Activated T-helper 1 cell treated with Interleukin-2 at 50 U/mL for 16 hours (primary cell): ENCODE measurements at places on chromosomes 12 and 14.

DNA sequence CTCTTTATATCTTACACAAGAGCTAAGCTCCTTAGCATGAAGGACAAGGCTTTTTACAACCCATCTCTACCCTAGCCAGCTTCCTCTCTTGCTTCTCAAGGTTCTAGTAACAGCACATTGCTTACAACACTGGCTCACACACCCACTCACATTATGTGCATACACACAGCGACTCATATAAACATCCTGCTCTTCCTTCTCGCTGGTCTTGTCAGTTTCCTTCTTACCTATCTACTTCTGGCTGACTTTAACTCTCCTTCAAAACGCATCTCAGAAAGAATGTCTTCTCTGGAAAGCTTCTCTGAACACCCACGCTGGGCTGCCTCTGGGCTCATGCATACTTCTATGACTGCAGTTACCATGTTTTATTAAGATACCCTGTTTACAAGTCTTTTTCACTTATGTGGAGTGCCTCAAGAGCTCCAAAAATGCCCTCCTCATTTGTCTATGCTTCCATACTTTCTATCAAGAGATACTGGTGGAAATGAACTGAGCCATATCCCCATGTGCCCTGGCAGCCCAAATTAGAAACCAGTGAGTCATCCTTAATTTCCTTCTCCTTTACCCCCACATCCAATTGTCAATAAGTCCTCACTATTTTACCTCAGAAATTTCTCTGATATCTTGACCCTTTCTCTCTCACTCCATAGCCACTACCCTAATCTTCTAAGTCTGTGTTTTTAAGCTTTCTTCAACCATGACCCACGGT, 126.9 kb upstream of the KRAS start:
- no peak for DNase-seq

- no peak for DNase-seq
Observed at GRCh38 chr12:68497702-68498101, 113.0 kb upstream of the RAP1B start.

DNA sequence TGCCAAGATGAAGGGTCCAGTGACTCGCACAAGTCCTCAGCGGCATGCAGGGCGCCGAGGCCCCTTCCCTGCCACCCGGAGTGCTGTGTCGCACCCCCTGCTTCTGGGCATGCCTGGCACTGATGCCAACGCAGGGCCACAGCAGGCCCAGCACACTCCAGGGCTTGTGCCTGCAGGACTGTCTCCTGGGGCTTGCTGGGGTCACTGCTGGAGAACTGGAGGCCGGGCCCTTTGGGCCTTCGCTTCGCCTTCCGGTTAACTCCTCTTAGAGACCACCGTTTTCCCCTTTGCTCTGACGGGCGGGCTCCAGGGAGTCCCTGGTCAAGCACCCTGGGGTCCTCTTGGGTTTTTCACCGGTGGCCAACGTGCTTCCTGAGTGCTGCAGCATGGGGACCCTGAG, 79.6 kb downstream of the WDR20 start:
- no peak for DNase-seq

DNA sequence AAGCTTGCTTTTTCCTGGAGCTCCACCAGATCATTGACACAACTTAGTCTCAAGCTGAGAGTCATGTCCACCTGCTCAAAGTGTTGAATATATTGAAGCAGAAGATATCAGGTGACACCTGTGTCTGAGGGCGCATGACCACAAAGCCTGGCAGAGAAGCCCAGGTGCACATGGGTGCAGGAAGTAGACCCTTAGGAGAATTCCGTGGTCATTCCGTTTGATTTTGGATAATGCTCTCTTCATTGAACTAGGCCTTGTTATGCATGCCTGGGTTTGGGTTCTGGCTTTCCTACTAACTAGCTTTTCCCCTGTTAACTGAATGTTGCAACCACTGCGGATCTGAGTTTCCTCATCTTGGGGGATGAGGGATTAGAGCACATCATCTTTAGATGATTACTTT, 7.1 kb downstream of the ARHGDIB start:
- no peak for DNase-seq

DNA sequence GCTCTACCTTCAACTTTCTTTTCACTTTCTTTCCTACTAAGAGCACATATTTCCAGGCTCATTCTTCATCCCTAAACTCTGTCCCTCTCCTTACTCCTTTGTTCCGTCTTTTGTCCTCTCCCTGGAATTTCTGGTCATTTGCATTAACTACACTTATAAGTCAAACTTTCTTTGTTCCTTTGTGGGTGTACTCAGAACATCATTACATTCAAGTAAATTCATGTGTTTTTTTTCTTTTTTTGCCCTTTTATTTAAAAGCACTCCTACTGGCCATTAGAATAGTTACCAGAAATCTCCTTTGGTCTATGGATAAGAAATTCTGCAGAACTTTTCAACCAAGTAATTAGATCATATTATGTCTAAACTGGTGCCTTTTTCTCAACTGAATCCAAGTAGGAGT, 802.6 kb downstream of the DIO2 start:
- no peak for DNase-seq

- DNase-seq: no peak
Observed at GRCh38 chr12:70698345-70698744, 61.1 kb upstream of the PTPRB start.

DNA sequence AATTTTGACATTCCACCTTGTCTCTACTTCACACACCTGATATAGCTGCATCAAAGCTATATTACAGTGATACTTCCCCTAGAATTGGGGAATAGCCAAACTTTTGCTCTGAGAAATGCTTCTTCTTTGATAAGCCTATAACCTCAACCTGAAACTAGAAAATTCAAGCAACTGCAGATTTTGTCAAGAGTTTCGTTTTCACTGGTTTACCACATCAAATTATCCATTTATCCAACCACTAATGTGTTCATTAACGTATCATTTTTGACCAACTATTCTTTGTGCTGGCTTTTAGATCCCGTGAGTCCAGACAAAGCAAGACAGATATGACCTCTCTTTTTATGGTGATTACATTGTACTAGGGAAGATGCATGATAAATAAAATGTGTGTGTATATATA, 13.5 kb upstream of the TAS2R46 start:
- DNase-seq: no peak

DNA sequence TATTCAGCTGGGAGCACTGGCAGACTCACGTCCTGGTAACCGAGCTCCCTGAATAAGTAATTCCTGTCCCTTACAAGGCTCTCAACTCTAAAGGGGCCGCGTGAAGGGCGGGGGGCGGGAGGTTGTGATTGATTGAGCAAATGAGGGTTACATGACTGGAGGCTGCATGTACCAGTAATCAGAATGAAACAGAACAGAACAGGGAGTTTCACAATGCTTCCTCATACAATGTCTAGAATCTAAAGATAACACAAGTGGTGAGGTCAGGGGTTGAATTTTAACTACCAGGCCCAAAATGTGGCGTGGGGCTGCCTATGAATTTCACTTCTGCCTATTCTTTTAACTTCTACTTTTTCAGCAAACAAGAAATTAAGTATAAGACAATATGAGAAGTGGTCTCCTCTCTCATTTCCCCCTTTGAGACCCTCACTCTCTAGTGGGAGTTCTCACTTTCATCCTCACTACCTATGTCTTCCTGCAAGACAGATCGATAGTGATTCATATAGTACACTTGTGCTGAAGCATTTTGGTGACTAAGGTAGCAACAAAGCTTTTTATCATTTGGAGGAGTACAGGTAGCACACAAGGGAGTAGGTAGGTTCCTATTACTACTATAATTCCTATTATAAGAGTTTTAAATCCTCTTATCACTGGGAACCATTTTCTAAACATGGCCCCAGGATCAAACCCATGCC, 239.8 kb downstream of the KTN1 start:
- DNase-seq: no peak

GRCh38 chr14:24775950-24776349, 142.0 kb upstream of the GZMB start:
- DNase-seq: no peak

DNA sequence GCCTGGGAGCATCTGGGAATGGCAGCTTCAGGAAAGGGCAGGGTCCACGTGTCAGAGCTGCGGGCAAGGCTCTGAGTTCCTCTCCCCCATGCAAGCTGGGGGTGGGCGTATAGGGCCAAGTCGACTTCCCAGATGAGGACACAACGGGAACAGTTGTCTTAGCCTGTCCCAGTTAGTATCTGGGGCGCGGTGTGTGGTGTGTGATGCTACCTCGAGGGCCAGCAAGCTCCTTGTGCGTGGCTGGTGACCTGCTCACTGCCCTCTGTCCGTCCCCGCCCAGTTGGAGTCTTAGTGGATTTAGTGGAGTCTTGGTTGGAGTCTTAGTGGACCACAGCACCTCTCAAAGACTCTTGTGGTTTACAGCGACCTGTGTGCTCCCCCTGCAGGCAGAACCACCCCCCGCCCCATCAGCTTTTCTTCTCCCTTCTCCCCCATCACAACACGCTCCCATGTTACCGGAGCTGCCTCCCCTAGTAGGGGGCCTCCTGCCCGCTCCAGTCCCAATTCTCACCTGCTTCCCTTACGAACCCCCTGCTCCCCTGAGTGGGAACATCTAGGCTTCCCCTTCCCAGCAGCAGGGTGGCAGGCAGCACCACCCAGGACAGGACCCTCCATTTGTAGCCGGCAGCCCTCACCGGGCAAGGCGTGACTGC, 8.7 kb downstream of the ASPG start:
- DNase-seq: no peak

- DNase-seq: no peak
Observed at GRCh38 chr14:56797569-56798446, 12.5 kb downstream of the OTX2 start.

DNA sequence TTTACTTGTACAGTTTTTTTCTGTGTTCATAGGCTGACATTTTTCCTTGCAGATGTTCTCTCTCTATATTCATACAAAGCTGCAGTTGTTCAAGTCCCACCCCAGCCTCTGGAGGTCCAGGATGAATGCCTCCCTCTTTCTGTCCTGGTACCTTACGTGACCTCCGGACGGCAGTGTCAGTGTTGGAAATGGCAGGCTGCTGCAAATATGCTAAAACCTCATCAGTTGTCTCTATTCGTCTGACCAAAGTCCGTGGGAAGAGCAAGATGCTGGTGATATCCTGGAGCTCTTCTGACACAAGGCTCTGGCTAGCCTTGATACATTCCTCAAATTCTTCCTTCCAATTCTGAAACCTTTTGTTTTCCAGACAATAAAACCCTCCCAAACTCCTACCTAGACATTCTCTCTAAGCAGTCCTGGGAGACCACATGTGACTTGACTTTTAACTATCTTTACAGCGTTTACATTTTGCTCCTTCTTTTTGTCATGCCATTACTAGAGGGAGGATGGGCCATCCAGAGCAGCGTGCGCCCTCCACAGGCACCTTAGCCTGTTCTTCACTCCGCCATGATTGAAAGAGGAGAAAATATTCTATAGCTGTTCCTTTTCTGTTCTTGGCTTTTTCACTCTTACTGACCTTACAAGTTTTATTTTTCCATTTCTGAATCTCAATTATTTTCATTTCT, 143.6 kb downstream of the RGS6 start:
- DNase-seq: no peak

DNA sequence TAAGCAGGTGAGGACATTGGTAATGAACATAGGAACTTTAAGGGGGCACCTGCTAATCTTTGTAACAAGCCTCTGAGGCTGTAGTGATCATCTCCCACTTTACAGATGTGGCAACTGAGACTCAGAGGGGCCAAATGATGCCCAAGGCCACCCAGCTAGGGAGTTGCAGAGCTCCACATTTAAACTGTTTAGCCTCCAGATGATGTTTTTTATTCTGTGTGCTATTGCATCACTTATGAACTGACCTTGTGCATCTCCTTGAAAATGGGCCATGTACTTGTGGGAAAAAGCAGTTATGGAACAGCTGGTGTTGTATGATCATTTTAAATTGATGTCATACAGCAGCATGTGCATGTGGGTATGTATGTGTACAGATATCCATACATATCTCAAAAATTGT, 41.4 kb downstream of the TPCN1 start:
- DNase-seq: no peak

DNA sequence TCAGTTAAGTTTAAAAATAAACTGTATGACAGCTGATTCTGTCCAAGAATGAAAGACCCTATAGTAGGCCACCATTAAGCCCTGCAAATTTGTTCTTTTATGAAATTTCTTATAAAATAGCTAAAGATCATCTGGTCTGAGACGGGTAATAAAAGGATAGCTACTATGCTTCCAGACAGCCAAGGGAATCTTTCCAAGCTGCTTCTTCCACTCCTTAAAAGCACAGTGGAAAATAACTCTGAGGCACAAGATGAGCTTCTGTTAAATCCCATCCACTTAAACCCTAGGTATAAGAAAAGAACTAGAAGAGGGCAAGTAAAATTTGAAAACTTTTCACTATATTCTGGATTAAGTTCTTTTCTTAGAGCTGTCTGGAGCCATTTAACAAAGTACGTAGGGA, 194.3 kb downstream of the CAPZA3 start:
- no peak for DNase-seq

DNA sequence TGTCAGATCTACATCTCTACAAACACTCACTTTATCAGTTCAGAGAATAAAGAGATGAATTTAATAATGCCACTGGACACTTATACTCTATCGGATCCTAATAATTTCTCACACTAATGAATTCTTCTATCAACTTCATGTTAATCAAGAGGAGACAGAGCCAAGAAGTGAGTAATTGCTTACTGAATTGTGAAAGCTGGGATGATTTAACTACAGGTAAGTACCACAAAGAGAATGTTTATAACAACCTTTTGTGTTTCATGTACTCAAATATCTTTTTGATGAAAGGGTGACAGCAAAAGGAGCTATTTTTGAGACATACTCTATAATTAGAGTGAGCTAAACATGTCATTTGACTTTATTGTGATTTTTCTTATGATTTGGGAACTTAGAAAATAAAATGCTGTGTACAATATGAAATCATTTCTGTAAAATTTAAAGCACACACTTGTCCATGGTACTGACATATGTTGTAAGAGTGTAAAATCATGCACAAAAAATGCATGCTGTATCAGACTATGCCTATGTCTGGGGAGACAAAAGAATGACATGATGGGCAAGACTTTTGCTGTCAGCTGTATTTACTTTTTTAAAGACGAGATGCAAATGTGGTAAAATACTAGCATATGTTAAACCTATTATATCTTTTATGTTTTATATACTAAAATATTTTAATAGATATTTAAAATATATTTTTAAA, 361.2 kb downstream of the CCER1 start:
- no peak for DNase-seq

DNA sequence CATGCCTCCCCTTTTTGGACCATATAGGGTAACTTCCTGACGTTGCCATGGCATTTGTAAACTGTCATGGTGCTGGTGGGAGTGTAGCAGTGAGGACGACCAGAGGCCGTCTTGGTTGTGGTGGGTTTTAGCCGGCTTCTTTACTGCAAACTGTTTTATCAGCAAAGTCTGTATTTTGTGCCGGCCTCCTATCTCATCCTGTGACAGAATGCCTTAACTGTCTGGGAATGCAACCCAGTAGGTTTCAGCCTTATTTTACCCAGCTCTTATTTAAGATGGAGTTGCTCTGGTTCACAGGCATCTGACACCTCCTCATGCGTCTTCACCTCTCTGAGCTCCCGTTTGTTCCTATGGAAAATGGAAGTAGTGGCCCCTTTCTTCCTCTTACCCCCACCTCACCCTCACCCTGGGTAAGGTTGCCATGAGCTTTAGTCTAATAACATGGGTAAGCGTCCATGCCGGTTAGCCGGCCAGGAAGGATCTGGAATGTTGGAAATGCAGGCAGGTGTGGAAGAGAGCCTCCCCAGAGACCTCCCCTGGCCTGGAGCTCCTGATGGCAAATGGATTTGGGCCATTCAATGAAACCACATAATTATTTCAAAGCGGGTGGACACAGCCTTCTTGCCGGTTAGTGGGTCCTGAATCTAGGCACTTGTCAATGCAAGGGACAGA, 18.6 kb downstream of the HHIPL1 start:
- DNase-seq: no peak

GRCh38 chr14:102849526-102850379, 72.5 kb downstream of the TRAF3 start:
- DNase-seq: no peak

- no peak for DNase-seq
Observed at GRCh38 chr12:10304161-10304574, 3.5 kb upstream of the KLRD1 start.
